ENCODE measurements at places on chromosomes 5 and 9.

DNA sequence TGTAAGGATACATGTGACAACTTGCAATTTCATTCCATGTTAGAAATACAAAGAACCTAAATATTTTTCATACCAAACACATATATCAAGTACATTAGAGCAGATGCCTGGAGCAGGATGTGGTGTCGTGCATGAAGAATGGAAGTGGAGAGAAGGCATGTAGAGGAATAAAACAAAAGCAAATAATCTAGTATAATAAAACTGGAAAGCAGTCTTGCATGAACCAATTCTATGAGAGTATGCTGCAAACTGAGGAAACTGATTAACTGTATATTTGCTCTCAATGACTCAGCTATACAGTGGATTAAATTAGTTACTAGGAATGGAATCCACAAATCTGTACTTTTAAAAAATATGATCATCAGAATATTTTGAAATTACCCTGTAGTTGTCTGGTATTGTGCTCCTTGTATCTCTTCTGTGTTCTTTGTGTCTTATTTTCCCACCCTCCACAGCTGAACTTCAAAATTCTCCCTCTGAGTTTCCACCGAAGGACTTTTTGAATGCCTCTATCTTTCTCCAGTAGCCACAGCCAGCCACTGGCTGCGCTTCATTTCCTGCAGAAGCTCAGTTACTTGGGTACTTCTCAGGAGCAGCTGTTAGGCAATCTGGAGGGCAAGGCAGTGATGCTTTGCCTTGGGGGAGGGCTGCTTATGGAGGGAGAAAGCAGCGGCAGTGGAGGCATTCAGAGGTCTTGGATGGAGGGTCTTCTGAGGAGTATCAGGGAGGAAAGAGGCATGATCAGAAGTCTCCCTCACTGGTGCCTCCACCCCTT, 608.0 kb downstream of the BRINP1 start:
- no peak for DNase-seq

DNA sequence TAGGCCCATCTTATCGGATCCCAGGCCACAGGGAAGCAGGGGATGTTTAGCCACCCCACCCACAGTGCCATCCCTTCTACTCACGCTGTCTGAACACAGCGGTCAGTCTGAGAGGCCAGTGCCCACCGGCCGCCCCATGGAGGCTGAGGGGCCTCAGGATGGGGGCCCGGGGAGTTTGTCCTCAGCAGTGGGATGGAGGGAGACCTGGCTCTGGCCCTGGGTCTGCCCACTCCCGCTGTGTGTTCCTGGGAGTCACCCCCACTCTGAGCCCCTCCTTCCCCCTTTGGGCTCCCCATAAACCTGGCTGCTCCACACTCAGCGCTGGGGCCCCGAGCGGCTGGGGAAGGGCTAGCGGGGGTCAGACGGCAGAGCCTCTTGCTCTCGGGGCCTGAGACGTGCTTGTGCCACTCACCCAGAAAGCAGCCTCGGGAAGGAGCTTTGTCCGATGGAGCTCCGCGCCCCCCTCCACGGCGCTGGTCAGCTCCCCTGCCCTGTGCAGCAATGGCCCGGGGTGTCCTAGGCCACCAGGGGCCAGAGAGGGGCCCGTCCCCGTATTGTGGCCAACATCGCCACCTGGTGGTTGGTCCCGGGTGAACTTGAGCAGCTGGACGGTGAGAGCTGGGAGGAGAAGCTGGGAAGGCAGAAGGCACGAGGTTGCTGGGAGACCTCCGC, 10.9 kb upstream of the LAMC3 start:
- DNase-seq: peak; percentile 63

DNA sequence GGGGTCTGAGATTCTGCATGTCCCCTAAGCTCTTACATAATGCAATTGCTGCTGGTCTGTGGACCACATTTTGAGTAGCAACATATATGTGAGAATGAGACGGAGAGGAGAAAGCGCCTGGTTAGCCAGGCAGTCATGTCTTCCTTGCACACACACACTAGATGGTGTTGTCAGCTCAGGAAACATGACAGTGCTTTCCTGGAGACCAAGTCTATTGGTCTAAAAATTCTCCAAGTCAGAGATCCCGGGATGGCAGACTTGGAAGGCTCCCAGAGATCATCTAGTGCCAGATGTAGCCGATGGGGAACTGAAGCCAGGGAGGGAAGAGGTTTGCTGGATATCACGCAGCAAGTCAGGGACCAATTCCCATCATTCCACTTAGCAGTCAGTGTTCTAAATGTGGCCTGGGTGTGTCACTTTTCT, 53.4 kb downstream of the GALNT12 start:
- DNase-seq: peak; percentile 87

DNA sequence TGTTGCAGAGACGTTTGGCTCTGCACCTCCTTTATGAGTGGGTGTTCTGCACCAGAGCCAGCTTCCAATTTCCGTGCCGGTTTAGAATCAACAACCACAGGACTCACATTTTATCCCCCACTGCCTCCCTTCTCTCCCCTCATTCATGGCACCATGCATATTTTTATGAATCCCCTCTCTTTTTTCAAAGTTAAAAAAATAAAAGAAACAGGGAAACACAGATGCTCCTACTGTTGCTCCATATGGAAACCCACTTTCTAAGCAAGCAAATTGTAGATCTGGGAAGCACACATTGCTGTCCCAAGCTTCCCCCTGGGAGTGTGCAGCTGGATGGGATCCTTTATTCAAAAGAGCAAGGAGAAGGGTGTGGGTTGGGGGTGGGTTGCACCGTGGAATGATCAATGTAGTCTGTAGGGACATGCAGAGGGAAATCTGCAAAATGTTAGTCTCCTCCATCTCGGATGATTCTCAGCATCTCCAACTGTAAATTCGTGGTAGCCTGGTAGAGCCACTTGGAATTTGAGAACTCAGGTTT, 410.0 kb upstream of the ADAMTSL1 start:
- DNase-seq: no peak

DNA sequence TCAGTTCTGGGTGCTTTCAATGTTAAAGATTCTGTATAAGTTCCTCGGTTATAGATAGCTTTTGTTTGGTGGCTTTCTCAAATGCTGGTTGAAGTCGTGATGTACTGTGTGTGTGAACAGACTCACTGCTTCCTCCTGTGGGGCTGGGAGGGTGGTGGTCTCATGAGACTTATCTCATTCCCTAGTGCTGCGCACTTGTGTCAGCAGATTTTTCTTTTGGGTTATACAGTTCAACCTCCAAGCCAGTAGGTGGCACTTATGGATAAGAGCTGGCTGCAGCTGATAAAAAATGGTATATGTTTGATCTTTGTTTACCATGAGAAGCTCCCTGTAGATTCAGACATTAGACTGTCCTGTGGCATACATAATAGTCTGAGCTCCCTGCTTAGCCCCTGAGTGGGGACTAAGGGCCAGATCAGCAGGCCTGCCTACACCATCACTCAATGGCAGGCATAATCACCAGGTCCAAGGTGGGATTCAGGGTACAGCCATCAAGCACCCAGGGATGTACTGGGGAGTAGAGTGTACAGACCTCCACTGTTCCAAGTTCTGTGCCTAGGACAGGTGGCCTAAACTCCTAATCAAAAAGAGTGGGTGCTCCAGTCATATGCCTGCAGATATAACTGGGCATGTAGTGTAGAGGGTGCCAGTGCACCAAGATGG, 174.2 kb downstream of the OXCT1 start:
- DNase-seq: no peak

GRCh38 chr9:108207561-108208165, 648.1 kb downstream of the ACTL7B start:
- DNase-seq: no peak

GRCh38 chr5:92435781-92436180, 1052.7 kb upstream of the ARRDC3 start:
- no peak for DNase-seq

GRCh38 chr5:7663808-7664207, 187.1 kb downstream of the CFAP90 start:
- DNase-seq: no peak

DNA sequence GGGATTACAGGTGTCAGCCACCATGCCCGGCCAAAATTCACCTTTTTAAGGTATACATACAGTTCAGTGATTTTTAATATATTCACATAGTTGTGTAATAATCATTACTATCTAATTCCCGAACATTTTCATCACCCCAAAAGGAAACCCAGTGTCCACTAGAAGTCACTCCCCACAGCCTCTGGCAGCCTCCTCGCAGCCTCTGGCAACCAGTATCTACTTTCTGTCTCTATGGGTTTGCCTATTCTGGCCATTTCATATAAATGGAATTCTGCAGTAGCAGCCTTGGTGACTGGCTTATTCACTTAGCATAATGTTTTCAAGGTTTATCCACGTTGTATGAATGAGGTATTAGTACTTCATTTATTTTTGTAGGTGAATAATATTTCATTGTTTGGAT, 59.0 kb downstream of the UBAP1 start:
- DNase-seq: no peak

- peak; percentile 66 for DNase-seq
Measured at GRCh38 chr5:43769571-43770355, 166.8 kb downstream of the NNT start.

GRCh38 chr5:175797521-175798038, 73.8 kb upstream of the CPLX2 start:
- DNase-seq: no peak

GRCh38 chr5:176802116-176802784, 8.1 kb upstream of the UNC5A start:
- no peak for DNase-seq

DNA sequence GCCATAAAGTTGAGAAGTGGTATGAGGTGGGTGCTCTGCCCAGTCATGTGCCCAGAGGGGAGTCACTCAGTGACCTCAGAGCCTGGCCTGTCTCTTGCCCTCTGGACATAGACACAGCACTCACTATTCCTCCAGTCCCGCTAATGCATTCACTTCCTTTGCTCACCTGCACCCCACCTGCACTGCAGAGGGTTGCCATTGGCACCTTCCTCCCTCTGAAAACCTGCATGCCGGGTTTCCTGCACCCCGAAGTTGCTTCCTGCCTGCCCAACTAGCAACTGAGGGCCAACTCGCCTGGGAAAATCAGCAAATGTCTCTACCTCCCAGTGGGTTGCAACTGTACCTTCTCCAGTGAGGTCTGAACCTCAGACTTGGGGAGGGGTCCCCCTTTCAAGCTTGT, 48.1 kb upstream of the SPTLC1 start:
- no peak for DNase-seq

GRCh38 chr5:145965804-145966203, 29.4 kb downstream of the SH3RF2 start:
- DNase-seq: no peak

DNA sequence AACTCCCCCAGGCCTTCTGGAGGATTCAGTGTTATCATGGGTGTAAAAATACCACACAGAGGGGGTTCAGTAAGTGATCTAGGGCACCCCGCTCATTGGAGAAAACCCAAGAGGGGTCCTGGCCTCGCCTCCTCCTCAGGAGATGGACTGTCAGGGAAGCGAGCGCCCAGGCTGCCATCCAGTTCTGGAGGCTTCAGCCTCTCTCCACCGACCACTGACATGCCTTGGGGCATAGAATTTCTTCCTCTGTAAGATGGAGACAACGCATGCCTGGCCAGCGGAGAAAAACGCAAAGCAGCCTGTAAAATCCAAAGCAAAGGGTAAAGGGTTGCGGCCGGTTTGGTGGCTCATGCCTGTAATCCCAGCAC, 165.4 kb downstream of the COL23A1 start:
- DNase-seq: no peak

GRCh38 chr5:142819292-142819691, 49.1 kb downstream of the ARHGAP26 start:
- DNase-seq: no peak

GRCh38 chr5:66558560-66558959, 37.6 kb upstream of the MAST4 start:
- no peak for DNase-seq

DNA sequence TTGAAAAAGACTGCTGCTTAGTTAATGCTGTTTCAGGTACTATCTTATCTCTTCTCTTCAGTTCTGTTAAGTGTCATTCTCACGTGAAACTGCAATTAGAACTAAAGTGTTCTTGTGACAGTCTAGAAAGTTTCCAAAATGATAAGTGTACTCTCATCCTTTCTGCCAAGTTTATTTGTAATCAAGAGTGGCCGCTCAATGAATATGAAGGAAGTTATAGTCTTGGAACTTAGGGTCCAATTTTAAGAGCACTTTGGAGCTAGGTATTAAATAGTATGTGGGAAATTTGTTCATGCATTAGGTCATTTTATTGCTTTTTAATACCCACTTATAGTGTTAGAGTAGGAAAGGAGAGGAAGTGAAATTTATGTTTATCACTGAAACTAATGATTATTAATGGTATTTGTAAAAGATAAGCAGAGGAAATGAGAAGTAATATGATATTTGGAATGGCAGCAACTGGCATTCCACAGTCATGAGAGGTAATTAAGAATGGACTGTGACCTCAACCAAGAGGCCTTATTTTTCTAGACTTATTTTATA, 20.4 kb downstream of the XRCC4 start:
- no peak for DNase-seq

DNA sequence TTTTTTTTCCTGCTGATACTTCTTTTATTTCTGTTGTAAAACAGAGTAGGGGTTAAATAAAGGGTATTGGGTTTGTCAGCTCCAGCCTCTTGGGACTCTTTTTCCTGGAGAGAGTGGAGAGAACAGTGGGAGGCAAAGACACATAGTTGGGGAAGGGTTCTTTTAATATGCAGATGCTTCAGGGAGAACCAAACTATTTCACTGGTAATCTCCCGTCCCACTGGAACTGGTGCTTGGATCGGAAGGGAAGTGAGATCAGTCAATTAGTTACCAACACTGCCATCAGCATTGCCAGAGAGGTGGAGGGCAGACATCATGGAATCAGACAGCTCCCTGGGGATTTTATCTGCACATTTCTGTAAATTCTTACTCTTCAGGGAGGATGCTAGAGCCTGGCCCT, 47.6 kb upstream of the ELOVL7 start:
- no peak for DNase-seq

DNA sequence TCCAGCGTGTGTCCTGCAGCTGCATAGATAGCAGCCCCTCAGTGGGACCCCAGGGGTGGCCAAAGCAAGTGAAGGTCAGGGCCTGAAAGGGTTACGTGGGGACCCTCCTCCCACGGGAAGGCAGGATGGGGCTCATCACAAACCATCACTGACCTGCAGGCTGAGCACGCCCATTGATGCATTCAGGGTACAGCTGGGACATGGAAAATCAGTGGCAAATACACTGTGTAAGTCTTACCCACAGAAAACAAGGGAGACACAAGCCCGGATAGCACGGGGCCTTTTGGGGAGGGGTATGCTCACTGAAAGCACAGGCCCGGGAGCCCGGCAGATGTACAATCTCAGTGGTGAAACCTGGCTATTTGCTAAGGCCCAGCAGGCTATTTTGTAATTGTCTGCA, 49.1 kb downstream of the SEMA4D start:
- no peak for DNase-seq

DNA sequence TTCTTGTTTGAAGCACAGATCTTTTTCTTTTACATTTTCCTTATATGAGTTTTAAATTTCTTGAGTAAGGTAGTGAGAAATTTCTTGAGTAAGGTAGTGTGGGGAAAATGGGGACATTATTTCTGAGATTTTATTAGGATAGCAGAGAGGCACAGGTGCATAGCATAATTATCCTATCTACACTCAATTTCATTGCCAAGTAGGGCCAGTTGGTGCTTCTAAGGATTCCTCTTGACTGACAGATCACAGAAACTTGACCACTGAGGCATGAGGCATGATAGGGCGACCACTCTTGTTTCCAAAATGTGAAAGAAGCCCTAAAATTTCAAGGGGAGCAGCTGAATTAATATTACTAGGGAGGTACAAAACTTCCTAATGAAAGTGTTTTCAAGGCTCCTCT, 31.4 kb upstream of the TMC1 start:
- no peak for DNase-seq

GRCh38 chr9:14221558-14221957, 92.4 kb downstream of the NFIB start:
- no peak for DNase-seq

- DNase-seq: no peak
Measured at GRCh38 chr5:150144246-150144801, 11.3 kb downstream of the PDGFRB start.

GRCh38 chr5:73352649-73353230, 95.8 kb downstream of the FOXD1 start:
- DNase-seq: no peak

Measured in ureter (tissue), 1 donor.